ENCODE measurements at places on chromosomes 7 and 10.

- DNase-seq: no peak
These were observed 666.0 kb downstream of the SUGCT start for GRCh38 chr7:40800771-40801170.

DNA sequence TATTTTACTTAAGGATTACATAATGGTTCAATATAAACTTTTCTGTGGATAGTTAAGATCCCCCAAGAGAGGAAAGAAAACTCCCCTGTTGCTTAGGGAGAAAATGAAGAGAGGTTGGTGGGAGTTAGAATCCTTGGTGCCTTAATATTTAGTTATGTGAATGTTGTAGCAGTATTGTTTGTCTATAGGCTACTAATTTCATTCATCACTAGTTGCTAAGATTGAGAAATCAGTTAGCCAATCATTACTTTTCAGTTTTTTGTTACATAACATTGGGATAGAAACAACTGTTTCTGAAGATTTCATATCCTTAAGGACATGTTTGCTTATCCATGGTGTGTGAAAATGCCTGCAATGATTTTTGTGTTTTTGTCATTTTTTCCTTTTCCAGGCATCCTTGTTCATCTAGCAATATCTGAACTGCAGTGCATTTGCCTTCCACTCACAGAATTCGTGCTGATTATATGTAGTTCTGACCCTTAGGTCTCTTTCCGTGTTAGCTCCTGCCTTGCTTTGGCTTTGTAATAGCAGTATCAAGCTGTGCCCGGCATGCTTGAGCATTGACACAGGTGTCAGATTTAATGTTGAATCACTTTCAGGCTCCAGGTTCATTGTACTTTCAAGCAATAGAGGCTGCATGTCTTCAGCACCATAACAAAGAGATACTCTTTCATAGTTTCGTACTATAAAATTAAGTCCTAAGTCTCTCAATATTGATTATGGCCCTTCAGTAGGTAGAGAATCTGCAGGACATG is 85.0 kb downstream of the PODXL start:
- DNase-seq: no peak

GRCh38 chr10:129695671-129696070 is 228.6 kb downstream of the MGMT start:
- DNase-seq: no peak

DNA sequence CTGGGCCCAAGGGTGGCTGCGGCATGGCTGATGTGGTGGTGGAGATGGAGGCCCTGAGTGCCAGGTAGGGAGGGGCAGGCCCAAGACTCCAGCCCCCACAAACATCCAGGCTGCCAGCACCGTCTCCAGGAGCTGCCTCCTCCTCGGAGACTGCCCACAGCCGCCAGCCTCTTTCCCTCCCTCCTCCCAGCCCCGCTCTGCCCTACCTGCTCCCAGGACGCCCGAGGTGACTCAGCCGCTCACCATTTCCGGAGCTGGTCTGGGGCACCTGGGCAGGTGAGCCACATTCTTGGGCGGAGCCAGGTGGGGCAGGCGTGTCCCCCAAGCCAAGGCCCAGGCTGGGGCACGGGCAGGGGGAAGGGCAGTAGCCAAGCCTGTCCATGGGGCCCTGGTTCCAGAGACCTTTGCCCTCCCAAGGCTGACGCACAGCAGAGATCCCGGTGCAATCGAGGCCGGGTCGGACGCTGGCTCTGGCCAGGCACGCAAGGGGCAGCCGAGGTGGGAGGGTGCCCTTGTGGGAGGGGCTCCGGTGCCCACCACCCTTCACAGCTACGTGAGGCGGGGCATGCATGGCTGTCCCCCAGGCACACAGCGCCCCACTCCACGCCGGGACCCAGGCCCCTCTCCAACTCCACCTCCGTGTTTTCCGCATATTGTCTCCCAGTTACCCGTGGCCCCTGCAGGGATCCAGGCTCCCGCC is 8.8 kb downstream of the ADAP1 start:
- no peak for DNase-seq

DNA sequence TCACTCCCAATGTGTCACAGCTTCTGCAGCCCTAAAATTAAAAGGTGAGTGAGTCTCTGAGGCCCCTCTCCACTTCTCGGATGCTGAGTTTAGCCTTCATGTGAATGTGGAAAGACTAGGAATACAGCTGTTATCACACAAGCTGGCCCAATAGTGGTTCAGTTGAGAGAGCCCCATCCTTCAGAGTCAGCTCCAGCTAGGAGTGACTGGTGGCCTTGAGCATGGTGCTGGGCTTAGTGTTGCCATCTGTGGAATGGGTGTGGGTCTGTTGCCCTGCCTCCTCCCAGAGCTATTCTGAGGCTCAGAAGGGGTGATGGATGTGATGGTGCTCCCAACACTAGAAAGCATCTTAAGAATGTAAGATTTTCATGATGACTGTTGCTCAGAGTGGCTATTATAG is 55.8 kb downstream of the FIGNL1 start:
- DNase-seq: no peak

- DNase-seq: no peak
These were observed 340.2 kb upstream of the CELF2 start for GRCh38 chr10:10677479-10677878.

All from SJSA1 (cell line).